ENCODE measurements at places on chromosomes 3 and 15.
A peak's percentile ranks its signal among the peaks of the same experiment; 100 is the strongest.

GRCh38 chr15:90583471-90584252 is 53.9 kb downstream of the CRTC3 start:
- DNase-seq, result no peak

DNA sequence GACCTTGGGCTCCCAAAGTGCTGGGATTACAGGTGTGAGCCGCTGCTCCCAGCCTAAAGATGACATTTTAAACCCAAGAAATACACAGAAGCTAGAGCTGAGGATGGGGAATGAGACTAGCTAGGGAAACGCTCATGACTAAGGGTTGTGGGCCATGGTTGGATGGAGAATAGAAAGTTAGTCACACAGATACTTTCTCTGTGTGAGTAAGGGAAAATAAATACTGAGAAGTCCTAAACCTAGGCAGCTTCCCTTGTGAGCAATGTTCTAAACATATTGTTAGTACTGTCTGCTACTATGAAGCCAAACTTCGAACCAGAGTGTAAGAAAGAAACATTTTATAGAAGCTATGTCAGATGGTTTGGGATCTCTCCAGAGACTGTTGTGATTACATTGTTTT is 304.8 kb upstream of the STAC start:
- no peak for DNase-seq

- no peak for DNase-seq
Measured at GRCh38 chr3:25084016-25084415, 344.0 kb upstream of the RARB start.

- DNase-seq, result no peak
Measured at GRCh38 chr3:136914739-136915138, 43.0 kb upstream of the IL20RB start.

DNA sequence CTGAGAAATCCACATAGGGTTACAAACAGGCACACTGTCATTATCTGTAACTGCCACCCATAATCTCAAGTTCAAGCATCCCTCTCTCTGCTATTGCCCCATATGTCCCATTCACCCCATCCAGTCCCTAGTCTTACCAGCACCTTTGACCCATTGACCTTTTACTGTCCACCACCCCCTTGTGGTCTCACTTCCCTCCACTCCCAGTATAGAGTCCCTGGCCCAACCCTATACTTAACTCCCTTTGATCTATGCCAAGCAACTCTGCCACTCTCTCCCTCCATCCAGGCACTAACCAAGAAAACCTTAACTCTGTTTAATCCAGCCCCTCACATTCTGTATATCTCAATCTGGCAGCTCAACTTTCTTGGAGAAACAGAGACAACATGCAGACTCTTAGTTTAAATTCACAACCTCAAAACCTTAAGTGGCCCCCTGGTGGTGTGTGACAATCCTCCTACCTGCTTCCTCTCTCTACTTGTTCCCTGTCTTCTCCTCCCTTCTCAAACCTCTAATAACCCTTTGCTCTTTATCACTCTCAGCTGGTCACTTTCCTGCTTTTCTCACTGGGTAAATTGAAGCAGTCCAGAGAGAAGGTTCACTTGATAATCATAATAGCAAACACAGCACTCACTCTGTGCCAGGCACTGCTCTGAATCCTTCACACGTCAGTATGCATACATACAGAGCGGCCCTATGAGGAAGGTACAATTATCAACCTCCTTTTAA is 162.7 kb downstream of the STT3B start:
- no peak for DNase-seq

DNA sequence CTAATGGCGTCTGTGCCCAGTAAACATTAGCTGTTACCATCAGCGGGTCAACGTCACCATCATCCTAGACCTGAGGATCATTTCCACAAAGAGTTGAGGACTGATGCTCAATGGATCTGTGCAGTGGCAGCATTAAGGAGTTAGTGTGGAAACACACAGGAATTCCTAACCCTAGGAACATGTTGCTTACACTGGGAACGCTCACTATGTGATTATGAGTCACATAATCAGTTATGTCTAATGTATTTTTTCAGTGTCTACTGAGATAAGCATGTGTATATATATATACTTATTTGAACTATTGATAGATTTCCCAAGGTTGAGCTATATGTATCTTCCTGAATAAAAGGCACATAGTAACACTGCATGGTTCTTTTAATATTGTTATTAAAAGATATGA is 19.0 kb downstream of the ARNT2 start:
- no peak for DNase-seq

- DNase-seq, result no peak
Measured at GRCh38 chr3:128725547-128726022, 398 bp upstream of the RAB7A start.

- no peak for DNase-seq
Measured at GRCh38 chr15:100836501-100836900, 43.1 kb upstream of the ALDH1A3 start.

DNA sequence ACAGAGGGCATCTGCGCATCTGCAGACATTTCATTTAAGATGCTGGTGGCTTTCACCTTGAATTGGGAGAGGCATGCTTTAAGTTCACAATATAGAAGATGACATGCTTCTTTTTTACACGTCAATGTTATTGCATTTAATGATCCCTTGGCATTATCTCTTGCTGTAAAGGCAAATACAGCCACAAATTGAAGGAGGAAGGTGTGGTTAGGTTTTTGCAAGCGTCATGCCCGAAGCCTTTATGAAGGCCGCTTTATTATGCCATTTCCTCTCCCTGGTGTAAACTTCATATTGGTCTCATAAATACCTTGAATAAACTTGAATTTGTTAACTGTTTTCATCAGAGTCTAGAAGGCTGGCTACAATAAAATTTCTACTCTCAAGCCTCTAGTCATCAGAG is 212.7 kb downstream of the PDZRN3 start:
- DNase-seq, result no peak

GRCh38 chr15:45468294-45468693 is 54.3 kb downstream of the SLC30A4 start:
- DNase-seq, result no peak

DNA sequence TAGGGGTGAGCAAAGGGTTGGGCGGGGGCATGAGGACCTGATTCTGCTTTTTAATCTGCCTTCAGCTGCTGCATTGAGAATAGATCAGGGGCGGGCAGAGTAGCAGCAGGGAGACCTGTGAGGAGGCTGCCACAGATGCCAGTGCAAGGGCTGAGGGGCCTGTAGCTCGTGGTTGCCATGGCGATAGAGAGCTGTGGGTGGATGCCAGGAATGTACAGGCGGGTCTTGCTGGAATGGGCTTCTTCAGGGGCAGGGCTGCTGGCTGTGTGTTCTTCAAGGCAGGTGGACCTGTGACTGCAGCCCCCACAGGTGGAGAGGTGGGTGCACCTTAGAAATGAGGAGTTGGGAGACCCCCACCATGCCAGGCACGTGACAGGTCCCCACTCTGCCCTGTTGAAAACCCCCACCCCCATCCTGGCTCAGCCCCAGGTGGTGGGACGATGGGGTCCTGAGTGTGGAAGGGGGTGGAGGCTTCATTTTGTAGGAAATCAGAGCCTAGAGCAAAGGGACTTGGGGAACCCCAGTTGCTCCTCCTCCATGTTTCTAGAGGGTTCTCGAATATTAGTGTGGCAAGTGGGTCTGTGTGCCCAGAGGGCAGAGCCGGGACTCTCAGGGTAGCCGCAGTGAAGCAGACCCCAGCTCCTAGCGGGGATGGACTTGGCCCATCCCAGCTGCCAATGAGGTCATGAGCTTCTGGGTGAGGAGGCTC is 38.3 kb downstream of the SLC6A6 start:
- DNase-seq, result peak; percentile 48

GRCh38 chr3:1380926-1381646 is 288.3 kb downstream of the CNTN6 start:
- no peak for DNase-seq

- no peak for DNase-seq
Measured at GRCh38 chr3:170606675-170607074, 20.8 kb upstream of the SLC7A14 start.

GRCh38 chr15:46278486-46279090 is 643.8 kb downstream of the SQOR start:
- DNase-seq, result no peak

- DNase-seq, result no peak
Measured at GRCh38 chr3:194574639-194575483, 58.4 kb downstream of the TMEM44 start.

All from 8988T (cell line).